ENCODE measurements at places on chromosomes 1 and 21.

DNA sequence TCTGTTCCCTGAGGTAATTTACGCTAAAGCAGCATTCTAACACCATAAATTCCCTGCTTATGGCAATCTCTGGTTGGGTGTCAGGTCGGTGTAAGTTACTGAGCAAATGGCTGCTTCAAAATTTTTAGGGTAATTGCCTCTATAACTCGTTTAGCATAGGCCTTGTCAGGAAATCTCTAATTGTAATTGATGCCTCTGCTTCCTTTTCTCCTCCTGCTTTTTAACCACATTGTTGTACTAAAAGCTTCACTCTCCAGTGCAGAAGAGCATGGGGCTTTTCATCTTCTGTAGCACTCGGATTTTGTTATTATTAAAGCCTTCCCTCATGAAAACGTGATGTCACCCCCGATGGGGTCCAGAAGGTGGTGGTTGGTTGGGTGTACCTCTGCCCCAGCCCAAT, 141.6 kb upstream of the NBPF11 start:
- DNase-seq: no peak

DNA sequence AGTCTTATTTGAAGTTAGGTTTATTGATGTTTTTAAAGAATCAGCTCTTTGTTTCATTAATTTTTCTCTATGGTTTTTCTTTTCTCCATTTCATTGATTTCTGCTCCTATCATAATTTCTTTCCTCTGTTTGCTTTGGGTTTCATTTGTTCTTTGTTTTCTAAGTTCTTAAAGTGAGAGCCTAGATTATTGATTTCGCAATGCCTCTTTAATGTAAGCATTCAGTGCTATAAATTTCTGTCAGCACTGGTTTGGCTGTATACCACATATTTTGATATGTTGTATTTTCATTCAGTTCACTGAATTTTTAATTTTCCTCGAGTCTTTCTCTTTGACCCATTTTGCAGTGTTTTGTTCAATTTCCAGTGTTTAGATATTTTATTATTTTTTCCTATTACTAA, 68.7 kb downstream of the DNAH14 start:
- DNase-seq: no peak

- DNase-seq: no peak
Measured at GRCh38 chr1:167249702-167250101, 29.0 kb downstream of the POU2F1 start.

- DNase-seq: peak; percentile 38
Measured at GRCh38 chr21:34865400-34866241, 183.5 kb downstream of the RUNX1 start.

- no peak for DNase-seq
Measured at GRCh38 chr1:114369930-114370329, 141.1 kb downstream of the TRIM33 start.

GRCh38 chr1:162248854-162249535, 127.7 kb downstream of the SPATA46 start:
- no peak for DNase-seq

- no peak for DNase-seq
Measured at GRCh38 chr1:79974659-79975058, 968.1 kb upstream of the ADGRL4 start.

GRCh38 chr1:158731707-158732106, 11.2 kb upstream of the OR6K3 start:
- DNase-seq: no peak

DNA sequence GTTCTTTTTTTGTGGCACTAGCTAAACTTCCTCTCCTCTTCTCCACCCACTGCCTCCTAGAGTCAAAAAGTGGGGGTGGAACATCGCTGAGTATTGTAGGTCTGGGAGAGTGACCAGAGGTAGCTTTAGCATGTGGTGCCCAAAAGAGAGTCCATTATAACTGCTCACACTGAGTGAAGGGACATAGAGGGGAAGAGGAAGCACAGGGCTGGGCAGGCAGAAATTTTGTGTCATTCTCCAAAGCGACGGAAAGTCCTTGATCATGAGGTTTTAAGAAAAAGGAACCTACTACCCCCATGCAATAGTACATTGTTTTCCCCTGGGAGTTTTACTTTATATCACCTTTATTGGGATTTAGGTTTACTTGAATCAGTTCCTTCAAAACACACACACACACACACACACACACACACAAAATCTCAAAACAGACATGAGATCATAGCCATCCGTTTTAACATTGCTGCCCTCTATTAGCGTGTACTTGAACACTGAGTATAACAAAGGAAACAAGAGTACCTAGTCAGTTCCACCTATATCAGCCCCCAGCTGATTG, 4.1 kb downstream of the CD84 start:
- DNase-seq: peak; percentile 61

DNA sequence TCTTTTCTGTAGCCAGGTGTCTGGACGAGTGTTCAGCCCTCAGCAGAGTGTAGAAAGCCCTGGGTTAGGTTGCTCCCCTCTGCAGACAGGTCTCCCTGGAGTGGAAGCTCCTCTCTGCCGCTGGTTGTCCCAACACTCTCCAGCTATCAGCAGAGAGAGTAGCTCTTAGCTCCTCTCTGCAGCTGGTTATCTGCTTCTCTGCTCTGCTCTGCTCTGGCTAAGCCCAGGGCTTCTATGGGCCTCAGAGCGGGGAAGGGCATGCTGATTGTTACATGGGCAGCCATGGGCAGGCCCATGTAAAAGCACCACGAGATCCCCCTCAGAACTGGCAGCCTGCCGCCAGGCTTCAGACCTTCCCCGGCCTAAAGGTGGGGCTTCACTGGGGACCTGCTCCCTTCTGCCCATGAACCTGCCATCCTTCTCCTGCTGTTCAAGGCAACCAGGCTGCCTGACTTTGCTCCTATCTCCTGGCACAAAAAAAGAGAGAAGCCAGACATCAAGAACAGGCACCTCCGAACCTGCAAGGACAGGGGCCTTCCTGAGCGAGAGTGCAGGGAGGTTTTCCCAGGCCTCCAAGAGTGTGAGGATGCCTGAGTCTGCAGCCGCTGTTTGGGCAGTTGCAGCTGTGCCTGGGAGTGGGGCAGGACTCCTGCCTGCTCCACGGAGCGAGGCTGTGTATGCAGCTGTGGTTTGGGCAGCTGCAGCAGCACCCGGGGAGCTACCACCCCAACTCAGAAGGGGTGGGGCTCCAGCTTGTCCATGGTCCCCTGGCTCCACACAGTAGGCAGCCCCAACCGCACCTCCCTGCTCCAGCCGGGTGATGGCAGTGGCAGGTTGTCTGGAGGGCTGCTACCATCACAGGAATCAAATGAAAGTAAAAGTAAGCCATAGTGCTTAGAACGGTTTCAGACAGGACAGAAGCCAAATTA, 973.7 kb downstream of the LTN1 start:
- DNase-seq: no peak

GRCh38 chr1:54256522-54257345, 56.8 kb downstream of the MRPL37 start:
- DNase-seq: no peak

DNA sequence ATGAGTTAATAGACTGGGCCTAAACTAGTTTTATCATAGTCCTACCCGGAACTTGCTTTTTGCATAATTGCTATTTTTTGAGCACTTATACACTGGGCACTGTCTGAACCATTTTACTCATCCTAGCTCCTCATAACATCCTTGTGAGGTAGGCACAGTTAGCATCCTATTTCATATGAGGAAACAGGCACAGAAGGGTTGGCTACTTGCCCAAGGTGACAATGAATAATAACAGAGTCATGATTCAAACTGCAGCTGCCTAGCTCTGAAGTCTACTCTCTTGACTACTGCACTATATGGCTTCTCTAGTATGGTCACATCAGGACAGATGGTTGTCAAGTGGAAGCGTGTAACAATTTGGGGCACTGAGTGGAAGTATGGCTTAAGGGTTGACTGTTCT, 18.2 kb upstream of the RC3H1 start:
- no peak for DNase-seq

DNA sequence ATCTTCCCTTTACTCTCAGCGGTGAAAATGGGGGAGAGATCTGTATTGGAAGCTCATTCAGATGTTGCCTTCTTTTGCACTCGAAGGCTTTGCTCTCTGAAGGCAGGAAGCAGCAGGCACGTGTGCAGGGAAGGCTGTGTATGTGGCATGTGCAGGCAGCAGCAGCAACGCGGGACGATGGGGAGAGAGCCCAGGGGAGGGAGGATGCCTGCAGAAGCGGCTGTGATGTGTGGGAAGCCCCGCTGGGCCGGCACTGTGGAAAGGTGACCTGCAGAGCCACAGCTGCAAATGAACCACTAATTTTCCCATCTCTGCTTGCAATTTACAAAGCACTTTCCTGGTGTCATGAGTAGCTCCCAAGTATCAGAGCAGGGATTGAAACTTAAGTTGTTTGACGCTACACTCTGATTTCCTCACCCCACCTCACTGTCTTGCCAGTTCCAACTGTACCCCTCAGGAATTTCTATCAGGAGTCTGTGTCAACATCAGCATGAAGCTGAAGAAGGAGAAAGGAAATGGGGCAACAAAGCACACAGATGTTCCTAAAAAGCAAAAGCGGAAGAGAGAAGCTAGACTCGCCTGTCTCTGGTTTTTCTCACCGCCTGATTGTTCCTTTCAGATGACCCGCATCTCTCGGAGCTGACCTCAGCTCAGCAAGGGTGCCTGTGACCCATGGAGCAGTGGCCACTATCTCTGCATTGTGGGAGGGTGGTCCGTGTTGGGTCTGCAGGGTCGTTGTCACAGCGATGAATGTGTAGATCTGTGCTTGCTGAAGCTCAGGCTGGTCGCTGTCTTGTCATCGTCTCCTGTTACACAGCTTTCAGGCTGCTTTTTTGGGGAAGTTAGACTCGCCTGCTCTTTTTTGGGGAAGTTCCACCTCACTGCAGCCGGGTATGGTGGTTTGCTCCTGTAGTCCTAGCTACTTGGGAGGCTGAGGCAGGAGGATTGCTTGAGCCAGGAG, 156.1 kb downstream of the KIF26B start:
- no peak for DNase-seq

- DNase-seq: no peak
Measured at GRCh38 chr1:44313265-44313918, 41.7 kb downstream of the ERI3 start.

DNA sequence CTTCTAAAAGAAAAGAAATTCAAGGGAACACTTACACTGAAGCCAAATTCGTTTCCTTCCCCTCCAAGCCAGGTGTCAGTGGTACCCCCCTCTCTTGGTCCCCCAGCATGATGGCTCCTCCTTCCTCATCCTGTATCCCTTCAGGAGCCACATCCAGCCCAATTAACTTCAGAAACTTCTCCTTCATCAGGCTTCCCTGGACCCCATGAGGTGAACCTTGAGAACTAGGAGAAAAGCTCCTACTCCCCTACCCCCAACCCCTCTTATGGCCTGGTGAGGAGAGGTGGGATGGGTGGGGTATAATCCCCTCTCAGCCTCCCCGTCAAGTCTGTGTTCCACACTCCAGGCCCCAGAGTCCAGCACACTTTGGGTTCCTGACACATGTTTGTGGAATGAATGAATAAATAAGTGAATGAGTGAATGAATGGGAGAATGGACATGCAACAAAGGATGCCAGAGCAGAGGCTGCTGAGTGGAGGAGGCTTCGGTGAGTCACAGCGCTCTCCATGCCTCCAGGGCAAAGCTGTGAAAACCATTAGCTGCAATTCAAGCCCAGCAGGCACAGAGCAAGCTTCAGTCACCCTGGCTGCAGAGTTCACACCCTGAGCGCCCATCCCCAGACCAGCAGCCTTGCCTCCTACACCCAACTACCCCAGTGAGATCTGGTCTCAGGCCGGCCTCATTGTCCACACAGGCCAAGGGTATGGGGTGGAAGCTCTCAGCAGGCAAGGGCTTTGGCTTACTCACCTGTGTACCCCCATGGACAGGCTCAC, 43.8 kb downstream of the BATF3 start:
- DNase-seq: no peak

DNA sequence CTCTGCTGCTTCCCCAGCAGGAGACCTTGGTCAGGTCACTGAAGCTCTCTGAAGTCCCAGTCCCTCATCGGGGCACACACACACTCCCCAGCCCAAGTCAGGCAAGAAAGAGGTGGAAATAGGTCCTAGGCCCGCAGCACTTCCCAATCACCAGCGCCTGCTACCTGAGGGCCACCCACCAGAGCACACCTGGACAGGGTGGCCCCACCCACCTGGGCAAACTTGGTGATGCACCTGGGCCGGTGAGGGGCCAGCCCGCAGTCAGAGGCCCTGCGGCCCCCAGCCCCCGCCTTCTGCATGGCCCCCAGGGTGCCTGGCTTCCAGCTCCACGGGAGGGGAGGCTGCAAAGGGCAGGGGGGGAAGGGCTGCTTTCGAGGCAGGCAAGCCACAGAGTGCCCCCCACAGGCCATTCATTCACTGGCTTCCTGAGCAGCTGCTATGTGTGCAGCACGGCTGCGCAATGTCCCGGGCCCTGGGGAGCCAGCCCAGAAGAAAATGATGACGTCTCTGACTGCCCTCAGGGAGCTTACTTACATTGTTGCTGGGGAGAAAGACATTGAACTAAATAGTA, 4.7 kb downstream of the SH2D5 start:
- no peak for DNase-seq

- DNase-seq: no peak
Measured at GRCh38 chr1:161074676-161075368, 5.1 kb upstream of the ARHGAP30 start.

- DNase-seq: no peak
Measured at GRCh38 chr1:104945406-104945805, 1195.7 kb downstream of the AMY1C start.

DNA sequence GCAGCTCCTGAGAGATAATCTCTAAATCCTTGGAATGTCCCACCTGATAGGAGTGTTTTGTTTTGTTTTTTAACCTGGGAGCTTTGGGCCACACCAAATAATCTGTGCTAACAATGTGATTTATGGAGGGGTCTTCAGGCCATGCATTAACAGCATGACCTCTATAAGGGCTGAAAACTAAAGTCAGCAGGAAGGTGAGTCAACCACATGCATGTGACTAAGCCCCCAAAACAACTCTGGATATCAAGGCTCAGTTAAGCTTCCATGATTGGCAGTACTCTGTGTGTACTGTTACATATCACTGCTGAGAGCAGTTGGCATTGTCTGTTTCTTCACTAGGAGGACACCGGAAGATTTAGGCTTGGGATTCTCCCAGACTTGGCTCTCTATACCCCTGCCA, 10.7 kb downstream of the AUNIP start:
- DNase-seq: no peak

DNA sequence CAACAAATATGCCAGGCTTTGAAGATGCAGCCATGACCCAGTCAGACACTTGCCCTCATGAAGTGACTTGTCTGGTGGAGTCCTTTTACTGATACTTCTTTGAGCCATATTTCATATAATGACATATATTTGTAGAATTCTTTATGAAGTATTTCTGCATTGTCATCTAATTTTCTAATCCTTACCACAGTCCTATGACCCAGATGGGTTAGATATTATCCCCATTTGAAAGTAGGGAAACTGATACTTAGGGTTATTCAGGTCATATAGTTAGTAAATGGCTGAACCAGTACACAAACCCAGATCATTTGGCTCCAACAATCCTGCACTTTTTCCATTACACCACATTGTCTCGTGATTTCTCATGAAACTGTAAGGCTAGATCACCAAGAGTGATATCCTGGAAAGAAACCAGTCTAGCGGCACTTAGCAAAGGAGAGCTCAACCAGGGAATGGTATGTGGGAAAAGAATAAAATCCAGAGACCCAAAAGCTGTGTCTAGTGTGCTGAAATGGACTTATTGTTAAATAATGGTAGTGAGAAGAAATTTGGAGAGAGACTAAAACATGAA, 49.6 kb downstream of the ZFYVE9 start:
- no peak for DNase-seq

GRCh38 chr1:115492880-115493279, 148.9 kb upstream of the VANGL1 start:
- DNase-seq: no peak

- DNase-seq: no peak
Measured at GRCh38 chr1:16006010-16006409, 2.0 kb downstream of the SRARP start.

GRCh38 chr1:93839307-93839706, 39.7 kb downstream of the DNTTIP2 start:
- no peak for DNase-seq

GRCh38 chr1:235078480-235079381, 49.9 kb downstream of the TOMM20 start:
- no peak for DNase-seq
